ENCODE measurements at places on chromosomes 11 and 22. TPM values are rescaled to one million over a fixed set of nuclear protein-coding genes. Genes with fewer than 3 reads are reported as not detected.

Gene BDNF
- 9.1 TPM for total RNA-seq

Gene TIMP3
- 1.3 TPM for total RNA-seq

Gene TUB
- 7.1 TPM for total RNA-seq

Gene ASRGL1
- 9.9 TPM for total RNA-seq

Gene SPTBN2
- 9.9 TPM for total RNA-seq

Gene C11orf87
- total RNA-seq: not detected

Gene SPECC1L
- total RNA-seq: 19.1 TPM

Gene FLRT1
- 0.08 TPM for total RNA-seq

Gene SLC1A2
- 0.12 TPM for total RNA-seq

Gene NAALAD2
- total RNA-seq: not detected
